CD4-positive, alpha-beta T cell treated with Interferon gamma for 1 hour (primary cell): ENCODE measurements at places on chromosomes 7 and 10.

- no peak for DNase-seq
These were observed 625.5 kb downstream of the KCNMA1 start for GRCh38 chr10:77011874-77012811.

GRCh38 chr10:127996586-127996985 lies 89.7 kb downstream of the PTPRE start:
- DNase-seq = no peak

- DNase-seq = no peak
These were observed 51.8 kb upstream of the PARD3 start for GRCh38 chr10:34866848-34867247.

- DNase-seq = no peak
These were observed 674.3 kb upstream of the ZWINT start for GRCh38 chr10:57035310-57035709.

- no peak for DNase-seq
These were observed 91.4 kb downstream of the EEPD1 start for GRCh38 chr7:36244429-36244828.

GRCh38 chr10:88903715-88904114 lies 23.7 kb downstream of the STAMBPL1 start:
- DNase-seq = no peak

GRCh38 chr7:66039094-66039670 lies 36.4 kb upstream of the ASL start:
- DNase-seq = no peak
